ENCODE measurements at places on chromosomes 3 and 15.
A peak's percentile ranks its signal among the peaks of the same experiment; 100 is the strongest.

- no peak for DNase-seq
Observed at GRCh38 chr3:17820275-17820674, 77.8 kb upstream of the TBC1D5 start.

GRCh38 chr3:65035246-65035645, 347.4 kb upstream of the ADAMTS9 start:
- no peak for DNase-seq

DNA sequence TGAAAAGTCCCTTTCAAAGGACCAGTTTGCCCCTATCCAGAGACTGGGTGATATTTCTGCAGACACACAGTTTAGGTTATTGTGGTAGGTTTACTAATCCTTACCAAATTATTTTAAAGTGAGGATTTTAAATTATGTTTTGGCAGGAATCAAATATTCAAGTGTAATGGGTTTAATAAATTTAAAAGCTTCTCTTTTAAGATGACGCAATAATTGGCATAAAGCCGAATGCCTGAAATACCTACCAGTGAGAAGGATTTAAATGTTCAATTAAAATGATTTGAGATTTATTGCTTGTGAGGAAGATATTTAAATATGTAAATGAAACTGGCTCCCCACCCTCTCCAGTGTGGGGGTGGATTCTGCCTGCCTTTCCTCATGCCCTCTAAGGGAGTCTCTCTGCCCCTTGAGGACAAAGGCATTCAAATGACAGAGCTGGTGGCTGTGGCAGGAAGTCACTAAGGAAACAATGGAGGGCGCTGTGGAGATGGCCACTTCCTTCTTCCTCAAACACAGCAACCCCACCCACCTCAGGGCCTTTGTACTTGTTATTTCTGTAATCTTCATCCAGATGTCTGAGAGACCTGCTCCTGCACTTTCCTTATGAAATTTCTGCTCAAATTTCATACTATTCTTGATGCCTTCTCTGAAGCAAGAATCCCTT, 131.7 kb downstream of the TNIK start:
- DNase-seq, result peak; percentile 40

- DNase-seq, result peak; percentile 31
Observed at GRCh38 chr3:193788189-193788991, 195.4 kb downstream of the OPA1 start.

DNA sequence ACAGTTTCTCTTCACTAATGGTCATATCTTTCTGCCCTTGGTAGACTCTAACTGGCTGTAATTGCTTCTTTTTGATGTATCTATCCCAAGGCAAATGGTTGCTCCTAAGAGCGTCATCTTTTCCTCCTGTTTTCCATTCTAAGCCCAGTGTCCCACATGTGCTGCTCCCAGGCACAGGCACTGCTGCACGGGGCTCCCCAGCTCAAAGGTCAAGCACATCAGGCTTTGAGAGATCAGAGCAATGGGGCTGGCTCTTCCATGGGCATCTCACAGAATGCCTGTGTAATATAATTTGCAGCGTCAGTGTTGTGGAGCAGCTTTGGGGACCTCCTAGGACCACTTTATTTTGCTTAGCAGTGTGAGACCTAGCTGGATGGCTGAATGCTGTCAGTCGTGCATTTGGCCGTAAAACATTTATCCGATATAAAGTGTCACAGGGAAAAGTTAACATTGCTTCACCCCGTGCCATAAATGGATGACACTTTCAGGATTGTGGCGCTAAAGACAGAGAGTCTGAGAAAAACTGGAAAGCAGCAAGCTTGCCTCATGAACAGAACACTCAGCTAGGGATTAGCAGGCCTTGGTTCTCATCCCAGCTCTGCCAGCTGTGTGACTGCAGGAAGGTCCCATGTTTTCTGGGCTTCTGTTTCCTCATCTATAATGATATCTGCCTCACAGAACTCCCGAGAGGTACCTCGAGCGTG, 277.5 kb upstream of the TBL1XR1 start:
- no peak for DNase-seq

DNA sequence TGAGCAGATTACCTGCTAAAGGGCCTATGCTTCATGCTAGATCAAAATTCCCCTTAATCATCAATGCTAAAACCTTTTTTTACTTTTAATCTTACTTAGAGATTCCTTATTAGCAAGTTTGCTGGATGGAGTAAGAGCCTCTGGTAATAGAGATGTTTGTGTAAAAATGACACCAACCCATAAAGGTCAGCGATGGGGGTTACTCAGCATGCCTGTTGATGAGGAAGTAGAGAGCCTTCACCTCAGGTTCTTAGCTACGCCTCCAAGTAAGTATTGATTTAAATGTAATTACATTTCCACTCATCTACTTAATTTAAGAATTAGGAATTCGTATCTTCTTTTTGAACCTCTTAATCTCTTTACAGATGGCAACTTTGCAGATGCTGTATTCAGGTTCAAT, 38.8 kb downstream of the DNAJC13 start:
- DNase-seq, result no peak

DNA sequence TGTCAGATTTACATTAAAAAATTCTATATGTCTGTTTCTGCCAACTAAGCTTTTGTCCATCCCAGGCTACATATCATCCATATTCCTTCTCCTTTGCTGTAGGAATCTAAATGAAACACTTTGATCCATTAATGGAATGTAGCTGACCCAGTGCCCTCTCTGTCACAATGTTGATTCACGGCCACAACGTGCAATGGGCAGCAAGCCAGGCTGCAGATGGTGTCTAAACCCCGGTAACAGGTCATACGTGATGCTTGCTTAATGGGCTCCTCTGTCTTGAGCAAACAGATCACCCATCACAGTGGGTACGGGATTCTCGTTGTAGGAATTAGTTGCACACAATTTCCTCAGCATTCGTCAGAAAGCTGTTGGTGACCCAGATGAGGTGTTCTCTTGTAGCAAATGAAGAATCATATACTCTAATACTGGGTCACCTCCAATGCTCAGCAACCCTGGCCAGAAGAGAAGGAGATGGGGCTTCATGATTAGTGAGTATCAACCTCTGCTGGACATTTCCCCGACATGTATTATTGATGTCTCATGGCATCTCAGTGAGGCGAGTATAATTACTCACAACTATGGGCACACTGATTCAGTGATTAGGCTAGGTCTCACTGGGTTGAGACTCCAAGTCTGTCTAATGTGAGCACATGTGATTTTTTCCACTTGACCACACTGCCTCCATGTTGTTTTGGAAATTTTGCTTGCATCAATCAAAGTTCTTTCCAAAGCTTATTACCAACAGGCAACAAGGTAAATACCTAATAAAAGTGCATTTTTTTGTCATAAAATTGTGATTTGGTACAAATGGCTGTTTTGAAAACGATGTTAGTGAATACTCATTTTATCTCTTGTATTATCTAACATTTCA, 12.9 kb upstream of the DCBLD2 start:
- DNase-seq, result no peak

DNA sequence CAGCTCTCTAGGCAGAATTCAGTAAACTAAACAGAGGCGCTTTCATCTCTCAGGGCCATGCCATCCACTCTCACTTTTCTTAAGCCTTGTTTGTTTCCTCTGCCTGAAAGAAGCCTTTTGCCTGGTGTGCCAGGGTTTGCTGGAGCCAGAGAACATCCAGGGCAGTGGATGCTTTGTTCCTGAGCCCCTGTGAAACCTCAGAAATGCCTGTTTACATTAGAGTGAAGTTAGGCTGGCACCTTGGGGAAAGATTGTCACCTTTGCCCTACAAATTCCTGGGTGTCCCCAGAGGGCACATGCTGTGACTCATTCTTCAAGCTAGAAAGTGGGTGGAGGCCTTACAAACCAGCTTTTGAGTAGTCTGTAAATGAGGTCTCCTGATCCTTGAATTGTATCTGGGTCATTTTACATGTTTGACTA, 10.7 kb upstream of the TRAK1 start:
- DNase-seq, result peak; percentile 51

- DNase-seq, result no peak
Observed at GRCh38 chr3:94066506-94067500, 3.9 kb downstream of the NSUN3 start.

- no peak for DNase-seq
Observed at GRCh38 chr3:65597226-65597951, 441.3 kb downstream of the MAGI1 start.

DNA sequence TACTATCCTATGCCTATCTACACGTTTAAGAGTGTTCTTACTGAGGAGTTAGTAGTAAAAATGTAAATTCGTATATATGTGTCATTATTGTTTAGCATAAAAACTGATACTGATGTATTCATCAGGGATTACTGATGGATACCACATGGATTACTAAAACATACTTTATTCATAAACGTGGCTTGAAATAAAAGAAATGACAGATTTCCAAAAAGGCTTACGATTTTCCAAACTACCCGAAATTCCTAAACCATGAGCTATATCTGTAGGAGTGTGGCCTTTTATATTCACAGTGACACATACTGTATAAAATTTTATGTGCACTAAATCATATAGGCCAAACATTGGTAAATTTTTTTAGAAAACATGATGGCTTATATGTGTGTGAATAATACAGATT, 6.9 kb downstream of the TSC22D2 start:
- no peak for DNase-seq

DNA sequence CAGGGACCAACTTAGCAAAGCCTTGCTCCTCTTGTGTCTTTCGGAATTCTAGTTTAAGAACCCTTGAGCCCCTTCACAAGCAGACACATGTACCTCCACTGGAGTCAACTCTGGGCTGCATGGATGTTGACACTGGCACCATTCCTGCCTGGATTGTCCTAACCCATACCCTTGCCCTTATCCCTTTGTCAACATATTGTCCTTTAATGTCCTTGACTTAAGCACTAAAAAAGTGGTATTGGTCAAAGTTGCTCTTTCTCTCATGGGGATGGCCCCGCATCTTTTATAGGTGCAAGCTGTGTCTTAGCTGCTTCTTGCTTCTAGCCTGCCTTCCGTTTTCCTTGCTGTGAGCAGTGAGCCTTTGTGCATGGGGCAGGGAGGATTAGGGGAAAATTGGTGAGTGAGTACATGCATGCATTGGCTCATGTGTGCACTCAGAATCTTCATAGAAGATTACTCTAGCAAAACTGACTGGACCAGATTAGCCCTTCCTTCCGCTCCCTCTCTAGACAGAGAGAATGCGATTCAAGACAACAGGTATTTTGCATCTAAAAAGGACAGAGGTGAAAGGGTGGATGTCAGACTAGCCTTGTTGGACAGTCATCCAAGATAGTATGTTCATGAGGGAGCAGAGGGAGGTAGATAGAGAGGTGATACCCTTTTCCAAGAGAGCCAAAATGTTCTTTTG, 42.4 kb downstream of the TGFBR2 start:
- DNase-seq, result no peak

GRCh38 chr15:89091627-89092220, 3.5 kb downstream of the ABHD2 start:
- DNase-seq, result no peak

GRCh38 chr15:69497076-69497475, 44.5 kb downstream of the RPLP1 start:
- DNase-seq, result no peak

GRCh38 chr3:123524981-123525380, 59.9 kb downstream of the HACD2 start:
- no peak for DNase-seq

DNA sequence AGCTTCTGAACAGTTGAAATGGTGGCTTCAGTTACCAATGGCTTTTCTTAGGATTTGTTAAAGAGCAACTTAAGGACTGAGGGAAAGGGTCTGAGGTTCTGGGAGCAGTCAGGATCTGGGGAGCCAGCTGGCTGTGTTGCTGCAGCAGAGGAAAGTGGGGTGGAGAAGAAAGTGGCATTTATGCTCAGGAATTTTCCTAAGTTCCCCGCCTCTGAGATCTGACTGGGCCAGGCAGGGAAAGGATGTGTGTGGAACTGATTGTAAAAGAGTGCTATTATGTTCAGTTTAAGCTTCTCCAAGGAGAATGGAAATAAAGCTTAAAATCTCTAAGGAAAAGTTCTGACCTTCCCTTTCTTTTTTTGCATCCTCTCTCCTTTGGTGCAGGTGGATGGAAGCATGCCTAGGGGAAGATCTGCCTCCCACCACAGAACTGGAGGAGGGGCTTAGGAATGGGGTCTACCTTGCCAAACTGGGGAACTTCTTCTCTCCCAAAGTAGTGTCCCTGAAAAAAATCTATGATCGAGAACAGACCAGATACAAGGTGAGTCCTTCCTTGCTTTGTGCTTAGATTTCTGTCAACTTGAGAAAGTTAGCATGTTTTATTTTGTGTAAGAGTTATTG, 37.8 kb downstream of the IQGAP1 start:
- DNase-seq, result no peak

- DNase-seq, result no peak
Observed at GRCh38 chr15:69299943-69300588, 1.4 kb downstream of the PAQR5 start.

GRCh38 chr3:128412180-128413002, 54.3 kb downstream of the DNAJB8 start:
- no peak for DNase-seq

DNA sequence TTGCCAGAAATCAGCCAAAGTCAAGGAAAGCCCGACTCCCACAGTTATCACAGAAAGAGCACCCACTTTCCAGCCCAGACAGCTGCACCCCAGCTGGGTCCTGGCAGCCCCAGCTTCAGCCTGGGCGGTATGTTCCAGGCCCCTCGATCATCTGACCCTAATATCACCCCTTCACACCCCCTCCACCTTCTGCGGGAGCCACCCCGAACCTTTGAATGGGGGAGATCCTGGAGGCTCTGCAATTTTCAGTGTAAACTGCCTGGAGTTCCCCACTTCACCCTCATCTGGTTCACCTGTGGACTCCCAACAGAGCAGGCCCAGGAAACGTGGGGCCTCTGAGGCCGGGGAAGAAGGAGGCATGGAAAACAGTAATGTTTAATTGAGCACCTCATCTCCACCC, 5.9 kb downstream of the PRSS50 start:
- peak; percentile 9 for DNase-seq

DNA sequence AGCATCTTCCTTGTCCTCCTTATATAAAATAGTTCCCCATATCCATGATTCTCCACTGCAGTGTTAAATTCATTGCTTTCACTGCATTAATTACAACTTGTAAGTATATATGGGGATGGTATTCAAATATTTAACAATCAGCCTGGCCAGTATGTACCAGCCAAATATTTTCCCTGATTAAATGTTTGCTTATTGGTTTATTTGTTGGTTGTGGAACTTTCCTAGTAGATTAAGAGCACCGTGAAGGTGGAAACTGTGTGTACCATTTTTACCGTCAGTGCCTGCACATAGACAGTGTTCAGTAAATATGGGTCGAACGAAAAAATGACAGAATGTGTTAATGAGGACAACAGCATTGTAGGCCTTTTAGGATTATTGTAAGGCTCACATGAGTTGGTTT, 7.0 kb downstream of the LAMP3 start:
- no peak for DNase-seq

DNA sequence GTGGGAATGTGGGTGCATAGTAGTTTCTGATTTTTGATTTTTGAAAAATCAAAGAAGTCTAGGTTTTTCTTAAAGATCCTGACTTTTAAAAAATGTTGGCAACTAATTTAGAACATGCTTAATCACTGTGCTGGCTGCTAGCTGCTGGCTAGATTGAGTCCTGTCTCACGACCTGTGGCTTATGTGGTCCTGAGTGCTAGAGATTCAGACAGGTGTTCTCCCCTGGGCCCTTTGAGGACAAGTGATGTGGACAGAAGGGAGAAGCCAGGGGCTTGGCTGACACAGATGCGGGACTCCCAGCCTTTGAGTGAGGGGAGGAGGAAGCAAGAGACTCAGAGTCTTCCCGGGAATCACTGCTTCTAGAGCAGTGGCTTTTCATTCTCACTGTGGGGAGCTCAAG, 47.5 kb downstream of the CORO2B start:
- no peak for DNase-seq

All from activated T-cell treated with anti-CD3 and anti-CD28 coated beads, Interleukin-2, amount 50 U/mL, for 48 hours (primary cell).